Foreskin keratinocyte (primary cell): ENCODE measurements at places on chromosomes 3 and 15. TPM values are rescaled to one million over a fixed set of nuclear protein-coding genes. Genes with fewer than 3 reads are reported as not detected.

GRCh38 chr3:184172681-184173373 lies 1.8 kb upstream of the AP2M1 start:
- DNase-seq = no peak

DNA sequence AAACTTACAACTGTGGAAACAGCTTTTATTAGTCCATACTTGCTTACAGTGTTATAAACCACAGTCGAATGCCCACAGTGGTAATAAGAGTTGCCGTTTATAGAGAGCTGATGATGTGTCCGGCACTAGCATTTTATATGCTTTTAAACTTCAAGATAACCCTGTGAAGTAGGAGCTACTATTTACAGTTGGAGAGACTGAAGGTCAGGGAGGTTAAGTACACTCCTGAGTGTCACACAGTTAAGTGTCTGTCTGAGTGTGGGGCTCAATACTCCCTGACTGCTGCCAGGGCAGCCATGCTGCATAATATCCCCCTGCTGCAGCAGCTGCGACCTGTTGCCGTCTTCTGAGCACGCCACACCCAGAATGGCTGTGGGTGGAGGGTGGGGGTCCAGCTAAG lies 89.9 kb upstream of the TNFAIP8L3 start:
- DNase-seq = no peak

GRCh38 chr15:63596676-63597037 lies 530 bp upstream of the FBXL22 start:
- DNase-seq = no peak

Gene CFAP92
- 0.28 and 0.41 TPM in 2 replicates for total RNA-seq

DNA sequence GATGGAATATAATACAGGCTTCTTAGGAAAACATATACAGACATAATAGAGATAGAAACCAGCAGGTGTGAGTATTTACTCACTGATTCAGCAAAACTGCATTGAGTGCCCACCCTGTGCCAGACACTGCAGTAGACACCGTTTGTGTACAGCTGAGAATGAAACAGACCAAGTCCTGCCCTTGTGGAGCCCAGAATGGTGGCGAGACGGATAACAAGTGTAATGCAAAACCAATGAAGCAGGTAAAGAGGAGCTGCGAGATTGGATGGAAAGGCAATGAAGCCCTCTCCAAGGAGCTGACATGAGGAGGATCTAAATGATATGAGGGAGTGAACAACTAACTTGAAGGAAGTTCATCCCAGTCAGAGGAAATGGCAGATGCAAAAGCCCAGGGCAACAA lies 256.4 kb downstream of the MEX3B start:
- DNase-seq = no peak

- DNase-seq = no peak
Observed at GRCh38 chr3:11099306-11099705, 55.0 kb upstream of the HRH1 start.

Gene SEMA3B
- total RNA-seq = 1.1 and 2.0 TPM in 2 replicates

Gene HGD
- not detected in 2 replicates for total RNA-seq

DNA sequence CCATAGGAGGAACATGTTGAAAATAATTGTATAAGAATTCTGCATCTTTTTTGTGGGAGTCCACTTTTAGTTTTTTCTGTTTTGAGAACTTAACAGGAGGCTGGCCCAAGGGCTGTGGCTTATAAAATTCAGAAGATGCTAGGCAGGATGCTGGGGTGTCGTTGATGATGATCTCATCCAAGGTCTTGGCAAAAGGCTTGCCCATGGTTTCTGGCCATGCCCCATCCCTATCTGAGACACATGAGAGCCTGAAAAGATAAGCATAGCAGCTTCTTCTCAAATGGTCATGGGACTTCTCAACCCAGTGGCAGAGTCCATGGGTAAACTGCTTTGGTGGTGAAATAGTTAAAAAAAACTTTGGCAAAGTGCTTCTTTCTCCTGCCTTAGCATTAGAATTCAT lies 35.2 kb downstream of the CMSS1 start:
- DNase-seq = no peak

Gene ZNF660
- 0.10 and 0.11 TPM in 2 replicates for total RNA-seq

DNA sequence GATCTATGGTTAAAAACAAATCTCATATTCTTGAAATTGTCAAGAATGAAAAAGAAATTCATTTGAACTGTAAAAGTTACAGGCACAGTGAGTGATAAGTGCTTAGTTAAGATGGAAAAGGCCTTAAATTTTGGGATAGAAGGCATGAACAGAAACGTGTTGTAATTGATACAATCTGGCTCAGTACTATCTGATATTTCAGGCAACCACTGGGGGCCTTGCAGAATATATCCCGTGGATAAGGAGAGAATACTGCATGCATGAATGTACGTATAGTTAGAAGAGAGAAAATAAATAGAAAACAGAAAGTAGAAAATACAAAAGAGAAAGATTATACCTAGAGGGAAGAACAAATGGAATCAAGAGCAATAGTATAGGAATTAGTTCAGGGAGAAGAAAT lies 741.4 kb upstream of the CCDC54 start:
- no peak for DNase-seq

Gene DZIP1L
- 5.0 and 7.6 TPM in 2 replicates for total RNA-seq

Gene RSRC1
- 33.5 and 38.1 TPM in 2 replicates for total RNA-seq

Gene CCK
- total RNA-seq = 1.4 and 3.0 TPM in 2 replicates

GRCh38 chr3:79497447-79498111 lies 270.2 kb downstream of the ROBO1 start:
- DNase-seq = no peak

Gene VIPR1
- 2.8 and 3.2 TPM in 2 replicates for total RNA-seq

DNA sequence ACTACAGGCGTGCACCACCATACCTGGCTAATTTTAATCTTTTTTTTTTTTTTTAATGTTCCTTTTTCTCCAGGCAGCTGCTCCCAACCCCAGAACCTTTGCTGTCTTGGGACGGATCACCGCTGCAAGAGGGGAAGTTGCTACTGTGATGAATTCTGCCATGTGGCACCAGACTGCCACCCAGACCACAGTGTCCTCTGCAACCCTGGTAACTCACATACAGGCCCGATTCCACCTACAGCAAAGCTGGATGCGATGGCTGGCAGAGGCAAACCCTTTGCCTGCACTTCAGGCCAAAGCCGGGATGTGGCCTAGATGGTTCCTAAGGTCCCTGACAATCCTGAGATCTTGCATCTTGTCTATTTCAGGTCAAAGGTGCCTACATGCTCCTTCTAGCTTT lies 12.7 kb upstream of the MUC20 start:
- DNase-seq = no peak

Gene ZDHHC23
- total RNA-seq = 1.7 and 1.9 TPM in 2 replicates

DNA sequence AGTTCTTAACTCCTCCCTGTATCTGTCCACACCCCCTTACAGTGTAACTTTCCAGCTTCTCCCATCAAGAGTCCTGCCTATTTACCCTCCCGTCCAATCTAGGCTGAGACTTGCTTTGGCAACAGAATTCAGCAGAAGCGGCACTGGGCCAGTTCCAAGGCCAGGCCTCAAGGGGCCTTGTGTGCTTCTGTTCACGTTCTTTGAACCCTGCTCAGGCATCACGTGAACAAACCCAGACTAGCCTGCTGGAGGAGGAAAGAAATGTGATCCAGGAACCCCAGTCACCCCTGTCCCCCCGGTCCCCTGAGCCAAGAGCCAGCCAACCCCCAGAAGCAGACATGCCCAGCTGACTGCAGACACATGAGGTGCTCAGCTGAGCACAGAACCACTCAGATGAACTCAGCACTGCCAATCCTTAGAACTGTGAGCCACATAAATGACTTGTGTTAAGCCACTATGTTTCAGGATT lies 76.1 kb upstream of the DCLK3 start:
- no peak for DNase-seq

DNA sequence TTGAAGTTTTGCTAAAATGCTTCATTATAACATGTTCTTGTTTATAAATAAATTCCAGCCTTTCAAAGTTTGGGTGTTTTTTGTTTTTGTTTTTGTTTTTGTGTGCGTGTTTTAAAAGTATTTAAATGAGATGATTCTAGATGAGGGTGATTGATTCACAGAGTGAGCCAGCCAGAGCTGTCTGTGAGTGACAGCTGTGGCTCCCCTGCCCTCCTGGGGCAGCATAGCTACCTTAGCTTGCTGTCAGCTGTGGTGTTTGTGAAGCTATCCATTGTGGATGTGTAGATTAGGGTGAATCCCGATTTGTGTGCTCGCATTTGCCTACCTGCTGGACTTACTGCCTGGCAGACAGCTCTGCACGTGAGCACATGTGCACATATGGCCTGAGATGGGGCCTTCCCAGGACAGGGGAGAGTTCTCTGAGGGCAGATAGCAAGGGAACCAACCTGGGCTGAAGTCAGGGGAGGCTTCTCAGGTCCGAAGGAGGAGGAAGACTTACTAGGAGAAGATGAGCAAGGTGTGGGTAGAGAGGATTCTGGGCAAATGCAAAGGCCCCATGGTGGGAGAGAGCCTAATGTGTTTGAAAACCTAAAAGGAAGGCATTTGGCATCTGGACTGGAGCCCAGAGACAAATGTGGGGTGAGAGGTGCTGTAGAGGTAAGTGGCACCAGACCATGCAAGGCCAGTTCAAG lies 124.2 kb downstream of the EEFSEC start:
- no peak for DNase-seq

Gene ZDHHC19
- total RNA-seq = not detected in 2 replicates

Gene SIN3A
- 30.2 and 31.6 TPM in 2 replicates for total RNA-seq
